ENCODE measurements at places on chromosomes 5 and 9.
A peak's percentile ranks its signal among the peaks of the same experiment; 100 is the strongest.

GRCh38 chr5:38555354-38556087 is 925 bp downstream of the LIFR start:
- no peak for DNase-seq

DNA sequence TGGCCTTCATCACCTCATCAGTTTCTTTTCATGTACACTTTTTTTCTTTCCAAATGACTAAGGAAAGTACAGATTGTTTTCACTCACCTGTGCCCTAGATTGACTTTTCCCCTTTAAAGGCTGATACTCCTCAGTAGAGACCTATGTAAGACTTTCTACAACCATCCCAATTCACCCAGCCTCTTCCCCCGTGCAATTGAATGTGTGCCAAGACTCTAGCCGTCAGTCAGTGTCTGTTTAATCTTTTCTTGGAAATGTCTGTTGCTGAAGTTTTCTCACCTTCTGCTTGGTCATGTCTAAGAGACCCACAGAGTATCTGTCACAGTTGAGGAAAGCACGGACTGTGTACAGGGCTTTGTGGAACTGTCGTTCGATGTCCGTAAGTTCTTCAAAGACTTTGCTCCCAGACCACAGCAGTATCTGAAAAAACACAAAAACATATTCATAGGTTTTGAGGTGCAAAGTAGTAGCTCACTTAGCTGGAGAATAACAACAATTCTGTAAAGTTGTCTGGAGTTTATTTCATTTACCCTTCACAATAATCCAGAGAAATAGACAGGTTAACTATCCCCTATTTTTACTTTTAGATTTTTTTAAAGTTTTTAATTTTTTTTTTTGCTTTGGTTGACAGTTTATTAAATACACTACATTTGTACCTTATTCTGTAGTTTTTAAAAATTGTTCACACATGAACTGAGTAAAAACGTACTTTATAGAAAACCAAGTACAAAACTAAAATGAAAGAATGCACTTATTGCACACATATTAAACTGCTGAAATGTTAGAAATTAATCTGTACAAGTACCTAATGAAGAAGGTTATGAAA is 13.6 kb downstream of the PDE6A start:
- DNase-seq = no peak

DNA sequence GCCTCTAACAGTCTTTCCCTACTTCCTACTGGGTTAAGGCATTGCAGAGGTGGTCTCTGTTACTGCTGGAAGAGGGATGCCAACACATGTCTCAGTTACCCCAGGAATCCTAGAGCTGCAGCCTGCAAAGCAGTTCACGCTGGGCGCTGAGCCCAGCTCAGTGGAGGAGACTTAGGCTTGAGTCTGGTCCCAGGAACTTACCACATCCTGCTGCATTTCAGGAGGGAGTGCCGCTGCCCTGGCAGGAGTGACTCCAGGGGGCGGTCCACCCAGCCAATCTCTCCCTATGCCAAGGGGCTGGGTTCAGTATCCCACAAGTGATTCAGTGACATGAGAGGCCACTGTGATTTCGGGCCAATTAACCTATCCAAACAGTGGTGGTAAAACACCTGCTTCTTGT is 7.6 kb downstream of the TTC16 start:
- DNase-seq = no peak

DNA sequence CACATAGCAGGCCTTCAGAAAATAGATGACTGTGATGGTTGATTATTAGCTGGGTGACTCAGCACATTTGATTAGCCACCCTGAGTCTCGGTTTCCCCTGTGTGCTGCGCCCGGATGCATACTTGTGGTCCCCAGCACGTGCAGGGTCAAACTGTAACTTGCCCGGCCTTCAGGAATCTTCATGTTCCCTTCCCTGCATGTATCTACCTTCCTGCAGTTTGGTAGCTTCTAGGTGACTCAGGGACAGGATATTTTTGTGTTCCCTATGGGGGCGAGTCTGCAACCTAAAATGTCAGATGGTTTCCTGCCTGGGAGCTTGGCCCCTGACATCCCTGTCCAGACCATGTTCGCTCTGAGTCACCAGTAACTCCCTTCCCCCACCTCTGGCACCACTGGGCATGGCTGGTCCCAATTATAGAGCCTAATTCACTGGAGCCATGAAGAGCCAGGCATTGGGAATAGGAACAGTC is 13.2 kb downstream of the PTGS1 start:
- DNase-seq = no peak

DNA sequence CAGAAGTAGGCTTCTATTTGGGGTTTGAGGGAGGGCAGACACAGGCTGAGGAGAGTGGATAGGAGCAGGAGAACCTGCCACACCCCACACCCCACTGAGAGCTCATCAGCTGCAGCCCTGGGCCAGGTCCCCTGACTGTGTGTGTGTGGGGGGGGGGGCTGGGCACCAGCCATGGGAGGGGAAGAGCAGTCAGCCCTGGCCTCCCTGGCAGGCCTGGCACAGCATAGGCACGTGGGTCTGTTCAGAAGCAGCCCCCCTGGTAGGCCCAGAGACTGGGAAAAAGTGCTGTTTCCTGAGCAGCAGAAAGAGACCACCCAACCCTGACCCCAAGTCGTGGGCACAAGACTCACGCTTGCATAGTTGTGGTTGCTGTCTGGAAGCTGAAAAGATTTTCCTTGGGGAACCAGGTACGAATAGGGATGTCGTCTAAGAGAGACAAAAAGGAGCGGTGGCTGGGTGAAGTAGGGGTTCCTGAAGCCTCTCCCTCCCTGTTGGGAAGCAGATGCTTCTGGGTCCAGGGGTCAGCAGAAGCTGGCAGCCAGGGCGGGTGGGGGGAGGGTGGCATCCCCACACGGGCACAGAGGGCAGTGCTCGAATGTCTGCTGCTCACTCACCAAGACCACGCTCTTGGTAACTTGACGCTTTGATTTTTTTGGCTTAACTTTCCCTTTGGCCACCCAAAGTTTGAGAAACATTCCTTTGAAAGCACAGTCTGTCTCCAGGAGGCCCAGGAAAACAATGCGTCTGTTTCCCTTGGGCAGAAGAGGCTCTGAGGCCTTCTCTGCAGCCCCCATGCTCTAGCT is 2.9 kb downstream of the NSMF start:
- DNase-seq = no peak

- no peak for DNase-seq
These were observed 459.7 kb downstream of the BNC2 start for GRCh38 chr9:16410601-16411280.

DNA sequence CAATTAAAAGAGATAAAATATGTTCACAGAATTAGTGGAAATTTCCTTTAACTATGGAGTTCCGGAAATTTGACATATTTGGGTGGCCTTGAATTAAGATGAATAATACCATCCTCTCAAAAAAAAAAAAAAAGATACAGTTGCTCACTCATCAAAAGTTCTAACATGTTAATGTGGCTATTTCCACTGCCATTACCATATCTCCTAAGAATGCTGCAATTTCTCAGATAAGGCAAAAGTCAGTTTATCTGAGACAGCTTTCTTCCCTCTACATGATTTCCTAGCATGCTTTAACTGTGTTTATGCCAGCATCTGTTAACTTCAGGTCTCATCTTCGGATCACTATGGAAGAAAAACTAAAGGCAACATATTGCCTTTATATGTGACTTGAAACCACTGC is 2.6 kb downstream of the FASTKD3 start:
- no peak for DNase-seq

DNA sequence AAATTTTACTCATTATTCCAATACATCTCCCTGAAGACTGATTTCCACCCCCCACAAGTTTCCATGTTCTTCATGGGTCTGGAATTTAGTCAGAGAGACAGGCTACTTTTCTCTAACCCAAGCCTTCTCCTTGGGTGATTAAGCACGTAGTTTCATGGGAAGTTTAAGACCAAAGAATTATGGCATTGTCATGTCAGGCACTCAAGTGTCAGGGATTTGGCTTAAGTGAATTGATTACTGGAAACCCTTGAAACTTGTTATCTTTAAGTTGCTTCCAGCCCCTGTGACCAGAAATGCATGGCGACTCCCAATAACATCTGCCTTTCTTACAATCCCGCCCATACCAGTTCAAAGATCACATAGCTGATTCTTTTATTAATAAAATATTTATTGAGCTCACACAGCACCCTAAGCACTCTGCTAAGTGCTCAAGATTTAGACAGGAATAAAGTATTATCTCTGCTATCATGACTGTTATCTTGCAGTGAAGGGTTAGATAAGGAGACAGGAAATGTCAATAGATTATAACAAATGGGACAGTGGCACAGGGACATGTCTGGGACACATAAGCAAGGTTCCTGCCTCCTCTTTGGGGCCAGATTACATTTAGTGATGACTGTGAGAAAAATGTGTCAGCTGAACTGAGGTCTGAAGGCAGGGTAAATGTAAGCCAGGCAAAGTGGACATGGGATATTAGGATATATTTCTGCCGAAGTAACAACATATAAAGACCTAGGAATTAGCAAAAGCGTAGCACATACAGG is 241.2 kb upstream of the TNC start:
- DNase-seq = no peak

GRCh38 chr5:54541823-54542783 is 24.5 kb downstream of the SNX18 start:
- DNase-seq = no peak

GRCh38 chr9:114805670-114806525 is at the start of gene TNFSF15:
TSS of gene TNFSF15 (minus strand) at chr9:114806039. CDS start at chr9:114806012, 27 bp downstream.
- peak; percentile 63 for DNase-seq

GRCh38 chr9:126666155-126666803 is 52.6 kb downstream of the LMX1B start:
- DNase-seq = peak; percentile 33

GRCh38 chr9:84258371-84258770 is 82.2 kb downstream of the SLC28A3 start:
- DNase-seq = no peak

DNA sequence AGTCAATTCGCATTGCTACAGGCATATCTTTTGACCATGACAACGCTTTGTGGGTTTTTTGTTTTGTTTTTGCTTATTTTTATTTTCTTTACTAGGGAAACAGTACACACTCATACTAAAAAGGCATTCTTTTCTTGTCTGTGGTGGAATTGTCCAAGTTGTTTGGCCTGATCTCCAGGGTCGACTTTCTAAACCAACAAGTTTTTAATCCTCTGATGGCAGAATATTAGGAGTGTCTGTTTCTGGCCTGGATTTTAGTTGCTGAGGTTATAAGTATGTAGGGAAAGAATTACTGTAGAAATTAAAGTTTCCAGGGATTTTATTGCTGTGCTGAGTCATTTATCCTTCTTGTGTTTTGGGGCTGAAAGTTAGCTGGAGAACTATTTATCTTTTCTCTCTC is 218.5 kb downstream of the TAF11L14 start:
- DNase-seq = no peak

DNA sequence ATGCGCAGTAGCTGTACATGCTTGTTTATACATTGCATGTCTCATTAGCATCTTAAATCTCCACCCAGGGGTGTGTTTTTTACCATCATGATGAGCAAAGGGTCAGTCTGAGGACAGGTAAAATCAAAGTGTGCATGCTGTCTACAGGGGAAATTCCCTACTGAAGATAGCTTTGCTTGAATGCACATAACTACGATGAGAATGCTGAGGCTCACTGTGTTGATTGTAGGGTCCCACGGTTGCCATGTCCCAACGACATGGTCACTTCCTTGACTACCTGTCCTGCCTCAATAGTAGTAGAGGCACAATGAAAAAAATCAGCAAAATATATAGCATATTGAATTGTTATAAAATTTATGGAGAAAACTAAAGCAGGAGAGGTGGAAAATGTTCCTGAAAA is 95.6 kb upstream of the TUSC1 start:
- DNase-seq = no peak

GRCh38 chr5:55923177-55923771 is 71.5 kb downstream of the IL6ST start:
- no peak for DNase-seq

DNA sequence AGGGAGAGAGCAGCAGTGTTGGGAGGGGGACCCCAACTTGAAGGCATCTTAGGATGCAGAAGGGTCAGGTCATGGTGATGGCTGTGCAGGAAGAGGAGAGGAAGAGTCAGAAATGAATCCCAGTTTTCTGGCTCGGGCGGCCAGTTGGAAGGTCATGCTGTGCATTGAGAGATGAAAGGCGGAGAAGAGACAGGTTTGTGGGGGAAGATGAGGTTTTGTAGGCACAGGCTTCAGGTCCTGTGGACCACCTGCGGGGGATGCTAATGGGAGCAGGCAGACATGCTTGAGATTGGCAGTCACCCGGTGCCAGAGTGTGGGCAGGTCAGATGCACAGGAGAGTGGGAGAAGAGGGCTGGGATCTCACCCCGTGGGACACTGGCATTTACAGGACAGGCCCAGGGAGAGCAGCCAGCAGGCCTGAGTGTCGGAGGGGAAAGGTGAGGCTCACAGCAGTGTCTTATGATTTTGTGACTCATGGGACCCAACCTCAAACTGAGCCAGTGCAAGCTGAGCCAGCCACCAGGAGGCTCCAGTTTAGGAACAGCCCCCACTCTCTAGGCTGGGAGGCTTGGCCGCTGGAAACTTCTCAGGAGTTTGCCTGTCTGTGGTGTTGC is 17.5 kb downstream of the STXBP1 start:
- no peak for DNase-seq

- DNase-seq = no peak
These were observed 190.8 kb downstream of the CDH12 start for GRCh38 chr5:22662391-22662790.

GRCh38 chr5:86127696-86128095 is 490.0 kb upstream of the COX7C start:
- DNase-seq = no peak

DNA sequence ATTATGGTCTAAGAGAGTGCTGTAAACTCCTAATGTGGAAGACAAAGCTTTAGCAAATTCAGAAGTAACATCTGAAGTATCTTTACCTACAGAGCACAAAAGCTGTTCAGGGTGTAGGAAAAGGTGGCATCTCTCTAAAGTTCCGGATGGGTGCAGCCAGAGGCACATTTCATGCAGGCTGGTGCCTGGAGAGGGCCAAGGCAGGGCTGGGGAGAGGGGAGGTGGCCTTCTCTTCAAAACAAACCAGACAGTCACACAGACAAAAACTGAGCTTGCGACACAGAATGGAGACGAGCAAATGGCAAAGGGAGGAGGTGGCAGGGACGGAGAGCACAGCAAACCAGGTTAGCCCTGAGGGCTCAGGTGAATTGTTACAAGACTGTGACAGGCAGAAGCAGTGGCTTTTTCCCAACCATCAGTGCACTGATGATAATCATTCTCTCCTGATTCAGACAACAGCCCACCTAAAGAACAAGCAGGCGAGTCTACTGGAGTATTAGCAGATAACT is 121.5 kb upstream of the PCA3 start:
- no peak for DNase-seq

DNA sequence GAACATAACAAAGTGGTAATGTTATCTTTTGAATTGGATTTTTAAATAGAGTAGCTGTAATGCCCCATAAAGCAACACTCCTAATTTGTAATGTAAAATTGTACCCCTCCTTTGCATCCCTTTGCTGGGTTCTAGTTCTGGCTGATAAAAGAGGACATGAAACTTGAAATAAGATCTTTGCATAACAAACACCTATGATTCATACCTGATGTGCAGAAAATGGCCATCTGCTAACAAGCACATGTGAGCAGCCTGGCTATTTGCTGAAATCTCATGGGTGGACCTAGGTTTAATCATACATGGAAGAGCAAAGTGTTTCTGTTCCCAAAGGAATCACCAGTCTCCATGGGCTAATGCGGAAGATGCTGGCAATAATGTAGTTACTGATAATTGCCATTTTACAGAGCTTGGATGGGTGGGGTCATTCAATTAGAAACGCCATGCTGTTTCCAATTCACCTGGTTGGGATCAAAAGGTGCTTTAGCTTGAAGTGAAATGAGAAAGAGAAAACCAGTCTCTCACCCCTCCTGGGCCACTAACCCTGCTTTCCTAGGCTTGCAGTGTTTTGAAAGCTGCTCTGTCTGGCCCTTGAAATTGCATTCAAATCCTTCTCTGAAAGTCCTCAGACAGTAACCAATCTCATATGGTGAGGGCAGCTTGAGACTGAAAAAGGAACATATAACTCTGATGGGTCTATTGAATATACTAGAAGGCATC is 585.1 kb downstream of the TLE4 start:
- DNase-seq = no peak

Data from germinal center (tissue), 1 donor.